ENCODE measurements at places on chromosomes 1 and 21.

DNA sequence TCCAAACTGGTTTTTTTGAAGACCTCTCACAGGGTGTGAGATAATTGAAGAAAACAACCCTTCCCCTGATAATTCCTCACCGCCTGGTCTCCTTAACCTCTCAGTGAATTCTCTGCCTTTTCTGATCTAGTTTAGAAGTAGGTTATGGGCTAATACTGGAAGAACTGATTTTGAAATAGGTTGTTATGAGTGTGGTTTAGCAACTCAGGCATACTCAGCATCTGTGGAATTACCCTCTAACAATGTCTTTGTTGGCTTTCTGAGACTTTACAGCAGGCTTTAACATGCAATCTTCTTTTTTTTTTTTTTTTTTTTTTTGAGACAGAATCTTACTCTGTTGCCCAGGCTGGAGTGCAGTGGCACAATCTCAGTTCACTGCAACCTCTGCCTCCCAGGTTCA lies 10.3 kb upstream of the PLD5 start:
- no peak for DNase-seq

DNA sequence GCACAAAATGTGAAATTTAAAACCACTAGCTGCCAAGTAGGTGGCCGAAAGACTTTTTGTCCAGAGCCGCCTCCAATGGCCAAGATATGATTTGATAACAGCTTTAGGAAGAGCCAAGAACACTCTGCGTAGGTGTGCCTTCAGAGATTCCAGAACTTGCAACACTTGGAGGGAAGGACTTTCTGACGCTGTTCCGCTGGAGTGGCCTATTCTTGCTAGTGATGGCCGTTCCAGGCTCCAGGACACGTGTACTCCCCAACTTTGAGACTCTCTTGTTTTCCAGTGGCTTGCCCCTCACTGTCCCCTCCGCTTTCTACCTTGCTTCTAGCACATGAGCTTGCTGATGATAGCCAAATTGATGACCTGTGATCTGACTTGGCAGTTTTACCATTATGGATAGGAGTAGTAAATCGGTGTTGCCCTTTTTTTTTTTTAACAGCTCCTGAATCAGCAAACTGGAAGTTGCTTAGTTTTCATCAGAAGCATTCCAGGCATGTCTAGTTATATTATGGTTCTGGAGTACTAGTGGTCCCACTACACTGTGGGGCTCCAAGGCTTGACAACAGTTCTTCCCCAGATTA lies 1.0 kb downstream of the PRDX6 start:
- DNase-seq = peak; percentile 90

DNA sequence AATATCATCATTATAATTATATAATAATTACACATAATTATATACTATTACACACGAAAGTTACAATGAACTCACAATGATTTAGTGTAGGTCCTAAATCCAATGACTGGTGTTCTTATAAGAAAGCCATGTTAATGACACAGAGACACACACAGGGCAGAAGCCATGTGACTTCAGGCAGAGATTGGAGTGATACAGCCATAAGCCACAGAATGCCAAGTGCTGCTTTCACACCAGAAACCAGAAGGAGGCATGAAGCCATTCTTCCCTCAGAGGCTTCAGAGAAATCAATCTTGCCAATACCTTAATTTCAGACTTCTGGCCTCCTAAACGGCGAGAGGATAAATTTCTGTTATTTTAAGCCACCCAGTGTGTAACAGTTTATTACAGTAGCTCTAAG lies 147.4 kb upstream of the KRTAP19-8 start:
- no peak for DNase-seq

- DNase-seq = no peak
Observed at GRCh38 chr1:168297019-168297730, 16.5 kb downstream of the TBX19 start.

GRCh38 chr1:184019506-184019905 lies 18.0 kb downstream of the COLGALT2 start:
- DNase-seq = no peak

DNA sequence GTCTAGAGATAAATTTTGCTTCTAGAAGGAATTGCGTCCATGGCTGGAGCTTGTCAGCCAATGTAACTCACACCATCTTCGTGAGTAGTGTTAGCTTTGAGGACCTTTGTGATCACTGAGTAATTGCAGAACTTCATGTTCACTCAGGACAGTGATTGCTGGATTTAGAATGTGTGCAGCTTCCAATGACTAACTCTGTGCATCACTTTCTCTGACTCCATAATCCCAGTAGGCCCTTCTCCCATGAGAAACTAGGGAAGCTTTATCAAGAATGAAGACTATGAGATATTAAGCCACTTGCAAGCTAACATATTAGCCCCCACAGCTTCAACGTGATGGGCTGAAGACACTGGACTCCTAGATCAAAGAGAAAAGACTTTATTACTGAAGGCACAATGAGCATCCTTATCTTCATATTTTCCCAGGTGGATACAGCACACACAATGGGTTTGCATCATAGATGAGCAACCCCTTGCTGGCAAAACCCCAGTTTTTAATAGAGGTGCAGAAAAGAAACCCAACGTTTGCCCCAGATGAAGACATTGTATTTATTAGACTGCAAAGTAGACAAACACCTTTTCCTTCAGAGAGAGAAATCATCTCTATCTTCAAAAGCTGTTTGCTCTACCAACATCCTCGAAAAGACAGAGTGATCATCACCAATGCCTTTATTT lies 561.0 kb downstream of the LTN1 start:
- DNase-seq = peak; percentile 34

DNA sequence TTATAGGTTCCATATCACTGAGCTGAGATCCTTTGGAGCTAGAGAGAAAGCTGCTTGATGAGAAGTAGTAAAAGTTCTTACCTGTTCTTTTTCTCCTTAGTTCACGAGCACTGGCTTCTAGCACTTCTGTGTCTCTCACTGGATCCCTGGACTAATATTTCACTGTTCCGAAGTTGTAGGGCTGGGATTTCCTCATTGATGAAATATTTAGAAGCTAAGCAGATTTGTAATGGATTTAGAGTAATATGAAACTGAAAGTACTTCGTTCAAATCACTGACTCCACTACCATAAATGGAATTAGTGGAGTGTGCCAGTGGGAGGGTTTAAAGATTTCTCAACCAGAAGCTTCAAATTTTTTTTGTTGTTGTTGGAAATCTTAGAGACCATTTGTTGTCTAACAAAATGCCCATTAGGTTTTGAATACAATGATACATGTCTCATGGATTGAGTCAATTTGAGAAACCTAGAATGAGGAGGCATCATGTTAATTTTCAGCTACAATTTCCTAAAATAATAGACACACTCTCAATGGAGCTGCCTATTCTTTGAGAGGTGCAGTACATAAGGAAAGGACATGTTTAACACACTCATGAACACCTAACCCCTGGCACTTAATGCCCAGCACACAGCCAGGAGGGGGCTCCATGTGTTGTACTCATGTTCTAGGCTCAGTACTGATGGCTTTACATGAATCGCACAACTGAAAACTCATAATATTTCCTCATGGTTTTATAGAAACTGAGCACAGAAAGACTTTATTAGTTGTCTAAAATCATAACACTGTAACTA lies at the start of gene GBP1:
GBP1 (minus strand) TSS at position 130 of the 790 bp plus-strand sequence. CDS start 1,974 bp downstream, outside the sequence.
- DNase-seq = peak; percentile 29

- DNase-seq = no peak
Observed at GRCh38 chr1:82318265-82318664, 517.5 kb downstream of the ADGRL2 start.

- peak; percentile 14 for DNase-seq
Observed at GRCh38 chr1:40919475-40920011, 57.4 kb upstream of the CITED4 start.

GRCh38 chr1:116832932-116833578 lies 76.7 kb upstream of the PTGFRN start:
- peak; percentile 25 for DNase-seq

DNA sequence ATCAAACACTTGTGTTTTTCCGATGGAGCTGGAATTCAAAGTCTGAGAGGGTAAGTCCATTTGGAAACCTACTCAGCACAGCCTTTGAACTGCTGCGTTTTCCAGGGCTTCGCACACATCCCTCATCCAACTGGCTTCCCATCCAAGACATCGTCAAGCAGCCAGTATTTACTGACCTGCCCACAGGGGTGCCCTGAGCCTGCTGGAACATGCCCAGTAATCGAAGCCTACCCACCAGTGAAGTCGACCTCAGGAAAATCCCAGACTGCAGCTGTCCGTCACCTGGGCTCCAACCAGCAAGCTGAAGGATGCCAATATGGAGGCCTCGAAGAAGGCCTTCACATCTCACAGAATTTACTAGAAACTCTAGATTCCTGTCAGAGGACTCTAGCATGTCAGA lies 261.6 kb downstream of the PLPP3 start:
- DNase-seq = no peak

GRCh38 chr1:199176713-199177112 lies 537.9 kb downstream of the PTPRC start:
- DNase-seq = no peak

GRCh38 chr1:219239518-219239917 lies 65.8 kb downstream of the LYPLAL1 start:
- no peak for DNase-seq

DNA sequence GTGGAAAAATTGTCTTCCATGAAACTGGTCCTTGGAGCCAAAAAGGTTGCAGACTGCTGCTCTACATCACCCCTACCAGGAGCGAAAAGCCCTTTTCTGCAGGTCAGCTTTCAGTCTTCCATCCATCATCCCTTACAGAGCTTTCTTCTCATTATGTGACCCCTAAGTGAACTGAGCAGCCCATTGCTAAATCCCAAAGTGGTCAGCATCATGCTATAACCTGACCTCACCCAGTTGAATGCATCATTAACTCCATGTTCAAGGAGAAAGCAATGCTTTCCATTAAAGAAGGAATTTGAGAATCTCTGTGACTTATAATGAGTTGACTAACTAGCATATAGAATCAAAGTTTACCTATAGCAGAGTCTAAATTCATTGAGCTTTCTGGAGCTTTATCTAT lies 10.4 kb upstream of the IL24 start:
- no peak for DNase-seq

- DNase-seq = peak; percentile 65
Observed at GRCh38 chr1:230868736-230869385, 540 bp upstream of the C1orf198 start.

DNA sequence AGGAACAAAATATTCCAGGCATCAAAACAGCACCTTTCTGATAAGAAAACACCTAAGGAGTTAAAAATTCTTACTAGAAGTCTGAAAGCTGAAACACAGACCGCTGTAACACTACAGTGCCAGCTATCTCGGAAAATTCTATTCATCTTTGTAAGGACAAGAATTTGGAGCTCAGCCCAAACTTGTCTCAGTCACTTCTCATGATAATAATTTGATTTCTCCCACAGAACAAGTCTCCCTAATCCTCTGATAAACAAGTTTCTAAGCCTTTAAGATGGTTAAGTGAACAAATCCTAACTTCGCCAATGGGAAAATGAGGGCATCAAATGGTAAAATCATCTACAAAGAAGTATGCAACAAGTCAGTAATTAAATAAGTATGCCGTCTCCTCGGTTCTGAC lies 59.9 kb downstream of the SIPA1L2 start:
- DNase-seq = no peak

DNA sequence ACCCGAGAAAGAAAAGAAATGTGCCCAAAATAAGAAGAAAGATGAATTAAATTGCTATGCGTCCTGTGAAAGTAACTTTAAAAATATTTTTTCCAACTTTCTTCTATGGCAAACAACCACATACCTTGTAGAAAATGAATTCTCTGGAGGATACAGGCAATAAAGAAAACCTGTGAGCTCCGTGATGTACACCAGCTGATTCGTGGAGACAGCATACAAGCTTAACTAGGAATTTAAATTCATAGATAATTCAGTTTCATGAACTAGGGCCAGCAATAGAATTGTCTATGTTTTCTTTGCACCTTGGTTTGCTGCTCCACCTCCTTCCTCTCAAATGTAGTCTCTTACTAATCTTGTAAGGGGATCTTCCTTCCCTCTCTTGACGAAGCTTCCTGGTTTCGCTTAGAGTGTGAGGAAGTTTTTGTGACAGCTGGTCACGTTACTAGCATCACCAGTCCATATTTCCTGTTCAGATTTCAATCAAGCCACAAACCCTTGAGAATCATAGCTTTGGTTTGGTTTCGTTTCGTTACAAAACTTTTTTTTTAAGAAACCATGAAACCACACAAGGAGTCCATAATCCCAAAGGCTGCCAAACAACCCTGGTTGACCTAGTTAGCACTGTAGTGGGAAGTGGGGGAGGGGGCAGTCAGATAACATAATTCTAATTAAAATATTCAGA lies 35.8 kb downstream of the GREM2 start:
- no peak for DNase-seq
